Stimulated activated CD8-positive, alpha-beta memory T cell treated with anti-CD3 and anti-CD28 coated beads, Interleukin-4, amount 100 ng/mL, for 1 hour (primary cell): ENCODE measurements at places on chromosomes 12 and 14.
A peak's percentile ranks its signal among the peaks of the same experiment; 100 is the strongest.

- DNase-seq: no peak
Measured at GRCh38 chr12:452667-453210, 7.0 kb upstream of the B4GALNT3 start.

- no peak for DNase-seq
Measured at GRCh38 chr14:44339231-44339630, 167.9 kb downstream of the FSCB start.

- DNase-seq: no peak
Measured at GRCh38 chr12:48194799-48195201, 8.3 kb downstream of the OR10AD1 start.

- DNase-seq: no peak
Measured at GRCh38 chr14:70662080-70662479, 20.4 kb downstream of the TTC9 start.

DNA sequence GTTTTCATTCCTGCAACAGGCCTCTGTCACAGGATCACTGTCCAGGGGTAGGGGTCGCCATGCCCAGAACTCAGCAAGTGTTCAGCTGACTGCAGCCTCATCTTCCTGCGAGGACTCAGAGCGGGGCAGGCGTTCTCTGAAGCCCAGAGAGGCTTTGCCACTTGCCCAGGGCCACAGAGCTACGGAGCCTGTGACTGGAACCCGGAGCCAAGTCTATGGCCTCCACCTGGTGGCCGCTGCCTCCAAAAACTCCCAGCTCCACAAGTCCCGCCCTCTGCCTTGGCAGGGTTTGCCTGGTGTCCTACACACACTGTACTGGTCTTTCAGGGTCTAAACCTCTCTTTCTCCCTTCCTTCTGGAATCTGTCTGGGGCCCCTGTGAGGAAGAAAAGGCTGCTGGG is 8.7 kb upstream of the PPP1R13B start:
- DNase-seq: no peak

- DNase-seq: no peak
Measured at GRCh38 chr12:56722832-56723231, 2.3 kb downstream of the NACA start.

GRCh38 chr12:20946732-20947131 is 136.2 kb downstream of the SLCO1B3 start:
- no peak for DNase-seq

GRCh38 chr12:119705182-119705581 is 37.2 kb downstream of the PRKAB1 start:
- DNase-seq: no peak

- no peak for DNase-seq
Measured at GRCh38 chr14:58832095-58832521, 194.3 kb downstream of the DACT1 start.

DNA sequence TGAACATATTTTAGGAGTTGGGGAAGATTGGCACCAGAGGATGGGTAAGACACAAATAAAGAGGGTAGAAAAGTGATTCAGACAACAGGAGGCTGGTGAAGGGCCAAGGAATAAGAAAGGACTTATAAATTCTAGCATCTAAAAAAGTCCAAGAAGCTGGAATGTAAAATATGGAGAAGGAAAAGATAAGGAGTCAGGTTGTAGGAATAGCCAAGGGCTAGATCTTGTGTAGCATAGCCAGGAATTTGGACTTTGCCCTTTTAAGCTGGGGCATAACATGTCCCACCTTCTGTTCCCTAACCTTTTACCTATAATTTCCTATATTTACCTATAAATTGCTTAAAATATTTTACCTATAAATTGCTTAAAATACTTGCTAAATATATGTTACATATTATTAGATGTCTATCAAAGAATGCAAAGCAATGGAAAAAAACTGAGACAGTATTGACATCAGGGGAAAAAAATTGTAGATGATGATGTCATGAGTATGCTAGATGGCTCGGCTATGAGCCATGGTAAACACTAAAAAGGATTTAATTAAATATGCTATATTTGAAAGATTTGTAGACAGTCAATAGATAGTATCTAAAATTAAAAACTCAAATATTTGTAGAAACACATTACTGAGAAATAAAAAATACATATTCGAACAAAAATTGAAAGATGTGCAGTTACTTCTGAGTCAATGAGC is 99.7 kb upstream of the PLEKHG7 start:
- DNase-seq: no peak

- no peak for DNase-seq
Measured at GRCh38 chr12:80677994-80678393, 29.4 kb upstream of the MYF6 start.

GRCh38 chr12:104582739-104583138 is 126.0 kb downstream of the CHST11 start:
- DNase-seq: no peak

- DNase-seq: no peak
Measured at GRCh38 chr12:49030714-49031572, 12.4 kb upstream of the PRKAG1 start.

GRCh38 chr14:70776197-70776596 is 33.1 kb downstream of the MAP3K9 start:
- no peak for DNase-seq

DNA sequence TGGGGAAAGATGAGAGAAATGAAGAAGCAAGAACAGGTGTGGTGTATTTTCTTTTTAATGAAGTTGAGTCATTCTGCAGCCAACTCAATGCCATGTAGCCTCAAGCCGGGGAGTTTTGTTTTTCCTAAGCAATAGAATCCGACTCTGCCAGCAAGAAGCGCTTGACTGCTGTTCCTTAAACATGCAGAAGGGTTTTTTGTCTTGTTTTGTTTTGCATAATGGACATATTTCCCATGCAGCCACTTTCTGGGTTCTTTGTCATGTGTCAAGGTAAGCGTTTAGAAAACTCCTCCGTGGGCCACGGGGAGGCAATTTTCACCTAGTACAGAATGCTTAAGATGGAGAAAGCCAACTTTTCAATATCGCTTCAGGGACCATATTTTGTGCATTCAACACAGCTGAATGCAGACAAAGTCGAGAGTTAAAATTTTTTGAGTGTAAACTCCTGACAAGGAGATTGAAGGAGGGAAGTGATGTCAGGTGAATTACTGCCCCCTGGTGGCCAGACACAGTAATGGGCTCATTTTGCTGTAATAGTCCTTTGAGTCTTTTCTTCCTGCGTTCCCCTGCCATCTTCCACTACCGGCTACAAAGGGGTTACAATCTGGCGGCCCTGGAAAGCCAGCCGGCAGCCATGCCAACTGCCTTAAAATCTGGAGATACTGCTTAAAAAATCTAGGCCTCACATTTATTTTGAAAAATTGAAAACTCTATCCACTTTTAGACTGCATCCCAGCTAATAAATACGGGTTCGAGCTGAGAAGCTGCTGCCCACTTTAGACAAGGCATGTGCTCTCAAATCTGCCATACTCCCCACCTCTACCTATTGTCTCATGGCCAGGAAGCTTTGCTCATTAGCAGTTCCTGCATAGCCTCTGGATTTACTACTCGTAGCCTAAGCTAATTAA is 3.2 kb upstream of the FICD start:
- peak; percentile 70 for DNase-seq

DNA sequence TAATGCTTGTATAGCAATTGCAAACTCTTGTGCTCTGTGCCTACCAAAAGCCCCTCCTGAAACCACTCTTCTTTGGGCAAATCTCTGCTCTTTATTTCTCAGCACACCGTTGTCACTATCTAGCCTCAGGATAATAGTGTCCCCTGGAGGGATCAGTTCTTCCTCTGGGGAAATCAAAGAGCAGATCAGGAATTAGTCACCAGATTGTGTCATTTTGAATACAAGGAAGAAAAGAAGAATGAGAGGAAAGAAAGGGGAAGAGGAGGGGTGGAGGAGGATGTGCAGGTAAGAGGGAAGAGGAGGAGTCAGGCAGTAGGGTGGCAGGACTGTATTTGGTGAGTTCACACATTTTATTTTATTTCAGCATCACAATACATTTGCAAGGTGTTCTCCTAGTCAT is 256.4 kb downstream of the GRIN2B start:
- no peak for DNase-seq

DNA sequence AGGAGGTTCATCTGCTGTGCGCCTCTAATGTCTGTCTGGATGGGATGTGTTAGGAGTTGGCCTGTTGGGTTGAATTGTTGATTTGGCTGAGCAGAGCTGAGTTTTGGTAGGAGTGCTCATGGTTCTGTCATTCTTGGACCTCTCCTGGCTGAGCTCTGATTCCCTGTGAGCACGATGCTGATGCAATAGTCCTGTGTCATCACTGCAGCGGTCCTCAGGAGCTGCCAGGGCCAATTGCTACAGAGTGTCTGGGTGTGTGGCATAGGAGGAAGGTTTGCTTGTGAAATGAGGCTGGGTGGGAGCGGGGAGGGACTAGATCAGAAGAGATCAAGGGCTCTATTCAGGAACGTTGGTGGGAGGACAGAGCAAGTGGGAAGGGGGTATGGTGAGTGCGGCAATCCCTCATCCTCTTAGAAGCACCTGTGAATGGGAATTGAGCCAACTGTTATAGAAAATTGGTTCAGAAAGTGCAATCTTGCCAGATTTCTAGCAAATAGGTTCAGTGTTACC is 21.2 kb downstream of the PEX5 start:
- no peak for DNase-seq

- DNase-seq: no peak
Measured at GRCh38 chr12:105225505-105226015, 10.4 kb downstream of the APPL2 start.

DNA sequence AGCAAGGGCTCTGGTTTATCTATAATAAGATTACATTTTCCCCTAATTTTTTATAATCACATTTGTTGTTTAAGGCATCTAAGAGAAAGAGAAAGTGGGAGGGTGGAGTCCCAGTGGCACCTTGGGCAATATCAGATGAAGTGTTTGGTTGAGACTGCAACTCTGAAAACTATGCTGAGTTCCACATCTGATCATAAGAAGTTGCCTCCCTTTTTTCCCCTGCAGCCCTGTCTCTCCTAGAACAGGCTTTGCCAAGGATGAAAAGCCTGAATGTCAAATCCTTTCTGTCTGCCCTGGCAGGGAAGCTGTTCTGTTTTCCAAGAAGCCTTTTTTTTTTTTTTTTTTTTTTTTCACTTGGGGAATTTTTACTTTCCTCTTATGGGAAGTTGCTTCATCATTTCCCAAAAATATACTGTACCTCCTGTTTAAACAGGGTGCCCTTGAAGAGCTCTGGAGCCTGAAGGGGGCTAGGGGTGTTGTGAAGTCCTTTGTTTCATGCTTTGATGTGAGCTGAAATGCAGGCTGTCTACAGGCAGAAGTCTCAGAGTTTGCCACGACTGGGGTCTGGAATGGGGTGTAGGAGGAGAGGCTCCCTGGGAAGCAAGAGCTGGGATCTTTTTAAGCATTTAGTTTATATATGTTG is 71.3 kb downstream of the SUSD6 start:
- DNase-seq: no peak

GRCh38 chr12:109120095-109120494 is 3.7 kb downstream of the ACACB start:
- DNase-seq: no peak

- no peak for DNase-seq
Measured at GRCh38 chr14:72201645-72202044, 269.4 kb downstream of the RGS6 start.

DNA sequence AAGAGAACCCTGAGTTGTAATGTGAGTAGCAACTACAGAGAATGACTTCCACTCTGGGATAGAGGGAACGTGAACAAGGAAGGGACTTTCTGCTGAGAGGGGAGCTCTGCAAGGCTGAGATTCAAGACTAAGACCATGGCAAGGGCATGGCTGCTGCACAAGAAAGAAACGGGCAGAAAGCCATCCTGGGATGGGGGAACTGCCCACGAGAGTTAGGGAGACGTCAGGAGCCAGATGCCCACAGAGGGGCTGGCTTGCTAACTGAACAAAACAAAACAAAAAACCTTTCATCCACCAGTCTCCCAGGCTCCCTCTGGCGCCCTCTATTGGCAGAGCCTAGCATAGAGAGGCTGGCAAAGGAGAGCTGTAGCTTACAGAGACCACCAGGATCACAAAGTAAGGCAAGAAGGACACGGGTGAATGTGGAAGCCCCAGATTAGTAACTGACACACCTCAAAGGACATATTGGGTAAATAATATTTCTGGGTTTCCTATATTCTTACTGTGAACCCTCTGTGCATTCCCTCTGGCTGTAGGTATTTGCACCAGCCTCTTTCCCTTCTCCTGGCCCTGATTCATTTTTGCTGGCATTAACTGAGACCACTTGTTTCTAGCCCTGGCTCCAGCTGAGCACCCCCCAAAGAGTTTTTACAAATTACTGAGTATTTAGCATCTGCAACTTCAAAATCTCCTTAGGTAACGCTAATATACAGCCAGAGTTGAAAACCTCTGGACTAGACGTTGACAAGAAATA is 338.3 kb downstream of the EMP1 start:
- DNase-seq: no peak

DNA sequence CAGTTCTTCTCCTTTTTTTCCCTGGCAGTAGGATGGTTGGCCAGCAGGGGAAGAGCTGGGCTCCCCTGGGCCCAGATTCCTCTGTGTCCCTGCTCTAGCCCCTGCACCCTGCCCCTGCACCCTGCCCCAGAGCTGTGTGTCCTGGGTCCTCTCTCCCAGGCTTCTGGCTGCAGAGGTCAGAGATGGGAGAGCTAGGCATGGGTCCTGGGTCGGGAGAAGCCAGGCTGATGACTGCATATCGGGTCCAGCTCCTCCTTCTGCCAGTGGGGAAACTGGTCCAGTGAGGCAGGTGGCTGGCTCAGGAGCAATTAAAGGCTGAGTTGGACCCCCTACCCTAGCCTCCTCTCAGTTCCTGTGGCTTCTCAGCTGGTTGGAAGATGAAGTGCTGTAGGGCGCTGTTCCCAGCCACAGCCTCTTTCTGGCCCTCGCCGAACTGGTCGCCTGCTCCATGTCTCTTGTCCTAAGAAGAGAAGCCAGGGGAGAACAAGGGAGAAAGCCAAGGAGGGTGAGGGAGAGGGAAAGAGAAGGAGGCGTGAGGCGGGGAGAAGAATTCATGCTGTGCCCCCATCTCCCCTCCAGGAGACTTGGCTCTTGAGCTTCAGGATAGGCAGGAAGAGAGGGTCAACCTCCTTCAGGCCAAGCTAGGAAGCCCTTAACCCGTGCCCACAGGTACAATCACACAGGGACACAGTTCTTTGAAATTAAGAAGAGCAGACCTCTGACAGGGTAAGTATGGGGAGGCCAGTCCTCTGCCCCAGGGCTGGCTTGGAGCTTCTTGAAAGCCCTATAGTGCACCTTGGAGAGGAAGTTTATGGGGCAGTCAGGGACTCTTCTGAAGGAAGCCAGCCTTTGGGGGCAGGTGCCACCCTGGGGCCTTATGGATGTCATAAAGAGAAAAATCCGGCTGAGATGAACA is 9.5 kb downstream of the VASH1 start:
- DNase-seq: no peak

DNA sequence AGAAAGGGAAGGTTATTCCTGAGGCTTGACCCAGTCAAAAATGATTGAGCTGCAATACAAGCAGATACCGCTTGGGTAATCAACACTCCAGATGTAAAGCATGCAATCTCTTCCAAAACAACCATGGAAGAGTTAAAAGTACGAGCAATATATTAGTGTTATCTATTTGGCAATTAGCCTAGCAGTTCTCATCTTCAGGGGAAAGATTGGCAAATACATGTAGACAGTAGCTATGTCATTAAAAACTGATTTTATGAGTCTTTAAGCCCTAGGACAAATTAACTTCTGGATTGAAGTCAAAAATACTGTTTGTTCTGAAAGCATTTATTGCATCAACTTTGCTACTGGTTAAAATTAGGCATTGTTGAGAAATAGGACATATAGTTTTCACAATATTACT is 9.3 kb upstream of the GYS2 start:
- DNase-seq: no peak

- DNase-seq: no peak
Measured at GRCh38 chr14:101713621-101714349, 47.7 kb upstream of the PPP2R5C start.

GRCh38 chr12:12741660-12742059 is 24.5 kb downstream of the CDKN1B start:
- no peak for DNase-seq

- no peak for DNase-seq
Measured at GRCh38 chr12:81245907-81246570, 168.2 kb downstream of the ACSS3 start.

- no peak for DNase-seq
Measured at GRCh38 chr14:59207506-59207933, 19.1 kb downstream of the DAAM1 start.
